ENCODE measurements at places on chromosomes 7 and 10. TPM values are rescaled to one million over a fixed set of nuclear protein-coding genes. Genes with fewer than 3 reads are reported as not detected.

- DNase-seq, result peak; percentile 89
These were observed at the start of gene GLI3 for GRCh38 chr7:42236976-42237810. Gene GLI3, minus strand, starts transcription at chr7:42237209. Its CDS starts 13,956 bp downstream, at chr7:42223253.

GRCh38 chr7:140031364-140031763 is 31.4 kb downstream of the PARP12 start:
- DNase-seq, result no peak

DNA sequence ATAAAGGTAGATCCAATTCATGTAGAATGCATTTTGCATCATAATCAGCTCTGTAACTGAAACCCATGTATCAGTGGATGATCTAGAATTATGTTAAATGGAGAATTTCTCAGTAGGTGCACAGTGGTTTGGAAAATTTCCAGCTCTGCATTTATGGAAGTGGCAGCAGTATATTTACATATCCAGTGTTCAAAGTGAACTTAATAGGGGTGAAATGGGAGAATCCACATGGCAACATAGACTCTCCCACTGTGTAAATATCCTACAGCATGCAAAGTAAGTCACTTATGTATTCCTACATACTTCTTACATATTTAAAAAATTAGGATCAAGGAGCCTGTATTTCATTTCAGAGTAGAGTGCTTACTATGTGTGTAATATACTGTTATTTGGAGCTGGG is 35.3 kb downstream of the CDC14C start:
- DNase-seq, result no peak

DNA sequence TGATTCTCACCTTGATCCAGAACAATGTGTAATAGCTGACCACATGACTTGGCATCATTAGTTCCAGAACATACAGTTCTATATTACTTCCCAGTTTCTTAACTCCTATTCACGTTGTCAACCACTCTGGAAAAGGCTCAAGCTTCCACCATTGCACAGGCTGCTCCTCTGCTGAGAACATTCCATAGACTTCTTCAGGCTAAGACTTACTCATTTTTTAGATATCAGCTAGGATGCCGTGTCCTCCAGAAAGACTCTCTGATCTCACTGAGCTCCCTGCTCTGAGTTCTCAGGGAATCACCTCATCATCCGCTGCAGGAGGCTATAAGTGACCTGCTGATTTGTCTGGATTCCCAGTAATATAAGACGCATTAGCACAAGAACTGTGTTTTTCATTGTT is 73.1 kb downstream of the HTR7 start:
- no peak for DNase-seq

DNA sequence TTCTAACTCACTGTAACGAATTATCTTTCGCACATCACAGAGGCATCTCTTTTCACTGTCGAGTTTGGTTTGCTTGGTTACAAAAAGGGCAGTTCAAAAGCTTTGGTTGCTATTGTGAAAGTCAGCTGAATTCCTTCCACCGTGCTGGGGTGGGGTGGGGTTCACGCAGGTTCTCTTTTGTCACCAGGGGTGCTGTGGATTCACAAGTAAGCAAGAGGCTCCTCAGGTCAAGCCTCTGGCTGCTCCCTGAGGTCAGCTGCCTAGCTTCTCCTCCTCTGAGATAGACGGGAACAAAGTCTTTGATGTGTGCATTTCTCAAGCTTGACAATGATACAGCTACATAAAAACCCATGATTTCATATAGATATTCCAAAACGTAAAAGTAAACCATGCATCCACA is 47.7 kb downstream of the EGFR start:
- DNase-seq, result no peak

DNA sequence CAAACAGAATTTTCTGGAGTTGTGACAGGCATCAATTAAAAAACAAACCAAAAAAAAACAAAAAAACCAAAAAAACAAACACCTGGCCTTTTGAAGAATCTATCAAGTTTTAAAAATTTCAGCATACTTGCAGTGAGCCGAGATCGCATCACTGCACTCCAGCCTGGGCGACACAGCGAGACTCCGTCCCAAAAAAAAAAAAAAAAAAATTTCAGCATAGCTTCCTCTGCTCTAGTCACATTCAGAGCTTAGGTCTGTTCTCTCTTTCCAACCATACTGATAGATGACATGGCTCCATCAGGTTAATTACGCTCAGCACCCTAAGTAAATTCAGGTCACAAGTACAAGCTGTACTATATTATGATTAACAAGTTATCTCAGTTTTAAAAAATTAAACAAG is 3.1 kb downstream of the KBTBD2 start:
- no peak for DNase-seq

DNA sequence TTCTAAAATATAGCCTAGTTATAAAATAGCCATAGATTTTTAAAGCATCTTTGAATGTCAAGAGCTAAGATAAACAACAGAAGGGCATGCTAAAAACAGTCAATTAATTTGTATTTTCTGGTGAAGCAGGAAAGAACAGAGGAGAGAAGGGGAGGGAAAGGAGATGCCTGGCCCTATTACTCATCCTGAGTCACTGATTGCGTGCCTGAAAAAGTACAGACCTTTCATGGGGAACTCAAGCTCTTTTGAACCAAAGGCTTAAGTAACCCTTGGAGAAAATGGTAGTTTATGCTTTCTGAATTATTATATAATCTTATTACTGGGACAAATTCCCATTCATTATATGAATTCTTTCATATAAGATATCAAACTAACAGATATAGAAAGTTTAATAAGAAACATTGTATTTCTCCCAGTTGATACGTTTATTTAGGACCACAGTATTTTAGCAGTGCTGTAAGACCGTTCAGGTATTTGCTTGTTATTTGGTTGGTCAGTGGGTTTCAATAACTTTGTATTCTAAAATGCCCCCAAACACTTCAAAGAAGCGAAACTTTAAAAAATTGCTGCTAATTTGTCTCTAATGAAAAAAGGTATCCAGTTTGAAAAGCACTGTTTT is 151.3 kb downstream of the HGF start:
- DNase-seq, result no peak

DNA sequence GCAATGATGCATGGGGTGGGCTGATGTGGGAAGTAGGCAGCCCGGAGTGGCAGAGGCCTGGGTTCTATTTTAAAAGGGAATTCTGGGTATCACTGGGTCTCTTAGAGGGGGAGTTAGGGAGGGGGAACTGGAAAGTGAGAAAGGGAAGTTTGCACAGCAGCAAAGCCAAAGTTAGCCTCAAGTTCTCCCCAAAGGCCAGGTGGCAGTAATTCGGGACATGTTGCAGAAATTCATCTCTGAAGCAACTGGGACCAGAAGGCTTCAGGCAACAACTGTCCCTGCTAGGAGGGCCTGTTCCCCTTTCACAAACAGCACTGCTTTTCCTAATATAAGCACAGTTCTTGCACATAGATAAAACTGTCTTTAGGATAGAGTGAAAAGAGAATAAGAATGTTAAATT is 67.4 kb downstream of the NOD1 start:
- DNase-seq, result no peak

Gene SCART1
- 5.0 TPM for total RNA-seq

Gene LRRC18
- total RNA-seq, result not detected

Gene CPXM2
- 6.3 TPM for total RNA-seq

Gene ARHGEF5
- 36.5 TPM for total RNA-seq
